ENCODE measurements at places on chromosomes 12 and 14. TPM values are rescaled to one million over a fixed set of nuclear protein-coding genes. Genes with fewer than 3 reads are reported as not detected.

DNA sequence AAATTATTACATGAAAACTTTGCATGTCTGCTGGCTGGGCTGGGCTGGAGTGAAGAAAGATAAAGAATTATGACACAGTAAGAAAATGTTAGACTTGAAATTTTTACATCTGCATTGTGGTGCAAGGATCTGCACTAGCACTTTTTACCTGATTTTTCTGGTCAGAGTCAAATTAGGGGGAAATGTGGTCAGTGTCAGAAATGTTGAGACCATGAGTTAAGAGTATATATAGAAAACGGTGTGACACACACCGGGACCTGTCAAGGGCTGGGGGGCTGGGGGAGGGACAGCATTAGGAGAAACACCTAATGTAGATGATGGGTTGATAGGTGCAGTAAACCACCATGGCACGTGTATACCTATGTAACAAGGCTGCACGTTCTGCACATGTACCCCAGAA is 90.3 kb downstream of the IGF1 start:
- DNase-seq = no peak

- DNase-seq = no peak
Observed at GRCh38 chr12:53218551-53219291, 11.7 kb upstream of the ITGB7 start.

TSPAN19 gene
- total RNA-seq = 0.91 TPM

SERPINA5 gene
- 0.33 TPM for total RNA-seq

GRCh38 chr14:50257732-50258131 is 26.4 kb upstream of the SOS2 start:
- DNase-seq = no peak

HRK gene
- 0.29 TPM for total RNA-seq

GRCh38 chr12:57894399-57895292 is 46.7 kb upstream of the ATP23 start:
- no peak for DNase-seq

- peak; percentile 67 for DNase-seq
Observed at GRCh38 chr12:49296034-49296835, 1.3 kb downstream of the PRPH start.

REP15 gene
- total RNA-seq = not detected

- DNase-seq = peak; percentile 60
Observed at GRCh38 chr12:102474438-102475064, 5.8 kb downstream of the IGF1 start.

DNA sequence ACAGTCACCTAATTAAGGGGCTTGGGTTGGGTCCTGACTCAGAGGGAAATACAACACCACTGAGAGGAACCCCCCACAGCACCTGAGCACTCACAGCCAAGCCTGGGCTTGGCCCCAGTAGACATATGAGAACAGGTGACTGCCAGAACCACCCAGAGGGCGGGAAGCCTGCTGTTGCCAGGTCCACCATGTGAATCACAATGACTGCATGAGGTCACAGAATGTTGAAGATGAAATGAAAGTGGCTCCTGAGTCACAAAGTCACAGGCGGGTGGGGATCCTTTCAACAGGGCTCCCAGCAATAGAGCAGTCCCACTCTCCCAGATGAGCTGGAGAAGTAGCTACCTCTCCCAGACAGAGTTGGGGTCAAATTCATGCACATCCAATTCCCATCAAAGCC is at the start of gene LRRC74A:
Gene LRRC74A, plus strand, starts transcription at position 287 of the 400 bp plus-strand sequence. CDS start 290 bp downstream, outside the sequence.
- DNase-seq = peak; percentile 20

DNA sequence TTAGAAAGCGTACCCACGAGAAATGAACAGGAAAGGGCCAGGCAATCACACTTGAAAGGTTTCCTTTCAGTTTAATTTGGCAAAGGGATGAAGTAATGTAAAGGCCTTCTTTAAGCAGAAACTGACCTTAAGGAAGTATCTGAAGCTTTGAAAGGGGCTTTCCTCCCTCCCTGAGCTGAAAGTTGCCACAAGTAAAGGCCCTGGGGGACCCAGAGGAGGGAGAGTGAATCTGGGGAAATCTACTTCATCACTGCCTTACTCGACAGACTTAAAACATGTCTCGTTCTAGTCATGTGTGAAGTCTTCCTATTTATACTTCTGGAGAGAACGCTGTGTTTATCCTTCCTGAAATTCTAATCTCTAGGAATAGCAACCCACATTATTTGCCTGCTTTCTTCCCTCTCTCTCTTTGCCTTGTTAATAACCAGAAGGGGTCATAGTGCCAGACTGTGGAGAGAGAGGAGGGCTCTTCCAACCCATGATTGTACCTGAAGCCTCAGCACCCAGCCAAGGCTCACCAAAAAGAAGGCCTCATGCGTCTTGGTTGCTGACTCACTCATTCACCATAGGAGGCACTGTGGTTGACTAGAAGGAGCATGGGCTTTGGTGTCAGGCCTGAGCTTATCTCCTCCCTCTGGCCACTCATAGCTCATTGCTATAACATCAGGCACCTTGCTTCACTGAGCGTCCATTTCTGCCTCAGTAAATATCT is 10.2 kb upstream of the GPX2 start:
- no peak for DNase-seq

DNA sequence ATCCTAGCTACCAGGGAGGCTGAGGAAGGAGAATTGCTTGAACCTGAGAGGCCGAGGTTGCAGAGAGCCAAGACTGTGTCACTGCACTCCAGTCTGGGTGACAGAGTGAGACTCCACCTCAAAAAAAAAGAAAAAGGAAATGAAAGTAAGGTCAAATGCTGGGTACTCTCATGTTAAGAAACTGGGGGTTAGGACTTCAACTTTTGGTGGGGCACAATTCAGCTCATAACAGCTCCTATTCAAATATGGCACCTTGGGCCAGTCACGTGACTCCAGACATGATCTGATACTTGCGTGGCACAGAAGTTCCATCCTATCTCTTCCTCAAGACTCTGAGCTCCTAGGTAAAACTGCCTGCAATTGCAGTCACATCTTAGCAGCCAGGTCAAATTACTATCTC is 142.7 kb downstream of the EGLN3 start:
- no peak for DNase-seq

DNA sequence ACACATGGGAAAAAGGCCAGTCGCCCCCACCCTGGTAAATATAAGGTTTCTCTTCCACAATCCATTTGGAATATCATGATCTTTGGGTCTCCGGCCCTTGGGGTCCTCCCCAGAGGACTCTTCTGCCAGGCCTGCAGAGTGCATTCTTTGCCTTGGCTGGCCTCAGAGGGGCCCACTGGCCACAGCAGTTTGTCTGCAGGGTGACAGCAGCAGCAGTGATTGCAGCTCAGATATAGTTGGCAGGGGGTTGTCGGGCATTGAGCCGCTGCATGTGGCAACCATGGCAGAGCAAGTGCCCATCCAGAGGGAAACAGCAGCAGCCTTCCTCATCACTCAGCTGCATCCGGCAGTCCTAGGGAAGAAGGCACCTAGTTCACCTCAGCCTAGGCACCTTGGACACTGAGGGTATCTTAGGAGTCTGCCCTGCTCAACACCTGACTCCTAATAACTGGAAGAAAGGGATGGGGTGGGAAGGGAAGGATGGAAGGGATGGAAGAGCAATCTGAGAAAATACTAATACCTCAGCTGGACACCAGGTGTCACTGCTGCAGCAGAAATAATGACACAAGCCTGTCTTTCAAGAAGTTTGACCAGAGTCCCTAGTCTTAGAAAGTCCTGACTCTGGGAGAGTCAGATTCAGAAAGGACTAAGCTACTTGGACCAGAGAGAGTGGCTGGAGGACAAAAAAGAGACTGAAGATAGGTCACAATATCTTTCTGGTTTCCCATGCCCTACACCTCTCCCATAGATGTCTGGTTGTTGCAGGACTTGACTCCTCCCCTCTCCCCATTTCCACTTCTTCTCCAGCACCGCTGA is 8.9 kb downstream of the AJUBA start:
- DNase-seq = peak; percentile 58

- no peak for DNase-seq
Observed at GRCh38 chr12:102535306-102535705, 54.9 kb upstream of the IGF1 start.

NPAS3 gene
- total RNA-seq = 1.5 TPM

- peak; percentile 43 for DNase-seq
Observed at GRCh38 chr12:62438098-62438692, 28.4 kb upstream of the MON2 start.

LRP1-AS gene
- total RNA-seq = not detected

DNA sequence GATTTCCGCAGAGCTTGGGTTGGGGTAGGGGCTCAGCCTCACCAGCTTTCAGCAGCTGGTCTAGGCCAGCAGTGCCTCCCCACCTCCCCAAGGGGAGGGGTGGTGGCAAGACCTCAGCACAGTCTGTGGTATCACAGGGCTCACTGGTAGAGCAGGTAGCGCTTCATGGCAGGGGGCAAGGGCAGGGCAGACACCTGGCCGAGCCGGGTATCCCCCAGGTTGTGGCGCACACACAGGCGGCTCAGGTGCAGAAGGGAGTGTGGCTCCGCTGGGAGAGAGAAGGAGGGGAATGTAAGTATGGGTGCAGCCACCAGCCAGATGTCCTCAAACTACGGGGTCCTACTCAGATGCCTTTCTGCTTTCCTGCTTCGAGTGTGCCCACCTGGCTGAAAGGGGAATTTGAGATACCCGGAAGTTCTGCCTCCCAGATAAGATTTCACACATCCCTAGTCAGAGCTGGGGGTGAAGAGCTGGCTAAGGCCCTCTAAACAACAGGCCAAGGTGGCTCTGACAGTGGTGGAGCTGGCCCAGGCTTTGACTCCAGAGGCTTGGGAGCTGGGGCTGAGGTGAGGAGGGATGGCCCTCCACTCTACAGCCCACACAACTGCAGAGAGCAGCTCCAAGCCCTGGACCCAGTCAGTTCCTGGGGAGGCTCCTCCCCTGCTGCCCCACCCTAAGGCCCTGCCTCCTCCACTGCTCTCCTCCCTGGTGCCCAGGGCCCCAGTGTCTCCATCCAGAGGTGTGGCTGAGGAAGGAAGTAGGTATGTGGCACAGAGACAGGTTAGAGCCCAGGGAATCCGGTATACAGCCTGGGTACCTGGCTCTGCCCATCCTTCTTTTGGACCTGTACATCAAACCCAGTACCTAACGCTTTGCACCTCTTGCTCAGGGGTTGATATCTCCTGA is 1.8 kb downstream of the SPSB2 start:
- DNase-seq = peak; percentile 55

DNA sequence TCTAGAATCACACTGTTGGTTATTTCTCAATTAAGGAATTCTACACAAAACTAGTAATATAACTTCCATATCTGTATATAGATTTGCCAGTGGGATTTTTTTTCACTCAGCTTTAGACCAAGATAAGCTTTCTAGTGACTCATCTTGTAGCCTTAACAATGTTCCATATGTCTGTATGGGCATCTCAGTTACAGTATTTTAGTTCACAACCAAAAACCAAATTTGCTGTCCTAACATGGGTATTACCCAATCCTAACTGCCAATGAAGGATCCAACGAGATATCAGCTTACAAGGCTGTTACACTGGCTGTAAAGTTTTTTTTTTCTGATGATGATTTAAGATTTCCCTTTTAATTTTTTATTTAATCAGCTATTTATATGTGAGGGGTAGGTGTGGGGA is 31.5 kb upstream of the KRR1 start:
- DNase-seq = no peak

CD163 gene
- not detected for total RNA-seq

Measured in Daoy (cell line).